Aortic smooth muscle cell (primary cell): ENCODE measurements at places on chromosomes 1 and 21. TPM values are rescaled to one million over a fixed set of nuclear protein-coding genes. Genes with fewer than 3 reads are reported as not detected.

NCMAP gene
- not detected in 2 replicates for total RNA-seq

FMO5 gene
- total RNA-seq, result 1.3 and 2.4 TPM in 2 replicates

HAO2 gene
- not detected in 2 replicates for total RNA-seq

CD1E gene
- total RNA-seq, result not detected in 2 replicates

RGS13 gene
- not detected in 2 replicates for total RNA-seq

TSNAX gene
- total RNA-seq, result 43.2 and 49.1 TPM in 2 replicates

CD164L2 gene
- not detected in 2 replicates for total RNA-seq

TFAP2E gene
- total RNA-seq, result 0.13 TPM in 1 of 2 replicates, not detected in the other

UBXN10 gene
- not detected in 2 replicates for total RNA-seq

HSD3B2 gene
- not detected in 2 replicates for total RNA-seq

CNIH3 gene
- 3.4 and 4.9 TPM in 2 replicates for total RNA-seq

AADACL4 gene
- total RNA-seq, result not detected in 2 replicates

OR2G6 gene
- total RNA-seq, result not detected in 2 replicates

FCGR3A gene
- total RNA-seq, result not detected in 2 replicates

ADGRL4 gene
- total RNA-seq, result 55.9 and 76.8 TPM in 2 replicates

SLC1A7 gene
- 0.13 and 0.25 TPM in 2 replicates for total RNA-seq

MPZL1 gene
- total RNA-seq, result 107 and 110 TPM in 2 replicates

CD46 gene
- 111 and 149 TPM in 2 replicates for total RNA-seq

GNAT2 gene
- total RNA-seq, result 0.19 and 0.40 TPM in 2 replicates

OR2T6 gene
- not detected in 2 replicates for total RNA-seq

TACSTD2 gene
- not detected in 2 replicates for total RNA-seq

KCNA10 gene
- not detected in 2 replicates for total RNA-seq

CA14 gene
- total RNA-seq, result not detected in 2 replicates

PAQR6 gene
- total RNA-seq, result 0.26 and 0.44 TPM in 2 replicates

PTGFRN gene
- 94.3 and 96.2 TPM in 2 replicates for total RNA-seq

RNU5D-1 gene
- total RNA-seq, result not detected in 2 replicates

RAB25 gene
- total RNA-seq, result not detected in 2 replicates

IBA57 gene
- total RNA-seq, result 3.3 and 3.7 TPM in 2 replicates

SPRR1A gene
- not detected in 2 replicates for total RNA-seq

SMPDL3B gene
- not detected in 2 replicates for total RNA-seq

NUAK2 gene
- 2.0 and 2.5 TPM in 2 replicates for total RNA-seq

CC2D1B gene
- 28.4 and 29.7 TPM in 2 replicates for total RNA-seq

SNX7 gene
- total RNA-seq, result 49.5 and 56.6 TPM in 2 replicates

AURKAIP1 gene
- 98.4 and 131 TPM in 2 replicates for total RNA-seq

ARHGEF11 gene
- total RNA-seq, result 30.0 and 34.9 TPM in 2 replicates
